ENCODE measurements at places on chromosomes 1 and 21.

GRCh38 chr1:26145041-26145959 is 13.6 kb upstream of the FAM110D start:
- H3K36me3 ChIP-seq: no peaks in the 10 kb centered on the region
- H3K27me3 ChIP-seq: peaks cover 44% of the 10 kb centered on the region
- DNase-seq: peak; percentile 67
- H3K4me3 ChIP-seq: no peak overlapping the region
- no peak overlapping the region for H3K27ac ChIP-seq

- H3K27ac ChIP-seq: no peak overlapping the region
- H3K4me3 ChIP-seq: no peak overlapping the region
- peaks cover 90% of the 10 kb centered on the region for H3K36me3 ChIP-seq
- no peak for DNase-seq
- peaks cover 13% of the 10 kb centered on the region for H3K4me1 ChIP-seq
Observed at GRCh38 chr1:224404916-224405603, 29.5 kb downstream of the WDR26 start.

GRCh38 chr1:1437904-1438376 is 2.5 kb downstream of the VWA1 start:
- DNase-seq: no peak
- H3K27me3 ChIP-seq: peaks cover 47% of the 10 kb centered on the region
- no peak overlapping the region for H3K27ac ChIP-seq

GRCh38 chr1:103108376-103109150 is at the start of gene COL11A1:
COL11A1 (minus strand) TSS chr1:103108522; CDS start chr1:103108178, 344 bp downstream.
- H3K27ac ChIP-seq: no peak within 1 kb of the TSS
- no peaks in the 10 kb centered on the region for H3K36me3 ChIP-seq
- no peak within 1 kb of the TSS for H3K4me3 ChIP-seq
- H3K27me3 ChIP-seq: peaks cover 9% of the 10 kb centered on the region

DNA sequence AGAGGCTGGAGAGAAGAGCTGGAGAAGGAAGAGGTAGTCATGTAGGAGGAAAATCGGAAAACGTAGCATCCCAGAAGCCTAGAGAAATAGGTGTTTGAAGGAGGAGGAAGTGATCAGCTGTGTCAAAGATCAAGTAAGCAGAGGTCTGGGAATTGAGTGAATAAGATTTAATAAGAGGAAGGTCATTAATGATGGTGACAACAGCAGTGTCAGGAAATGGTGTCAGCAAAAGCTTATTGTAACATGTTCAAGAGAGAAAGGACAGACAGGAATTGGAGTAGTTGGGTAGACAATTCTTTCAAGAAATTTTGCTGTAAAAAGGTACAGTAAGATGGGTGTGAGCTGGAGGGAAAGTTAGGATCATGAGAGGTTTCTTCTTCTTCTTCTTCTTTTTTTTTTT is 41.6 kb upstream of the SLC6A9 start:
- peaks cover 50% of the 10 kb centered on the region for H3K27me3 ChIP-seq
- no peak overlapping the region for H3K4me3 ChIP-seq
- no peak overlapping the region for H3K27ac ChIP-seq
- no peaks in the 10 kb centered on the region for H3K4me1 ChIP-seq

- no peak for DNase-seq
- H3K4me1 ChIP-seq: peaks cover 8% of the 10 kb centered on the region
- H3K4me3 ChIP-seq: no peak overlapping the region
- H3K27me3 ChIP-seq: no peaks in the 10 kb centered on the region
- H3K27ac ChIP-seq: peak overlapping the region; percentile 77
- H3K36me3 ChIP-seq: peaks cover 44% of the 10 kb centered on the region
Observed at GRCh38 chr21:46340998-46341397, 17.0 kb downstream of the PCNT start.

GRCh38 chr1:231660198-231660597 is 33.6 kb downstream of the DISC1 start:
- no peak for DNase-seq
- H3K36me3 ChIP-seq: no peaks in the 10 kb centered on the region
- H3K27me3 ChIP-seq: peaks cover 68% of the 10 kb centered on the region
- H3K27ac ChIP-seq: no peak overlapping the region
- H3K4me1 ChIP-seq: peaks cover 7% of the 10 kb centered on the region

Measured in effector memory CD8-positive, alpha-beta T cell (primary cell).